GM13977 (cell line): ENCODE measurements at places on chromosomes 7 and 10.

DNA sequence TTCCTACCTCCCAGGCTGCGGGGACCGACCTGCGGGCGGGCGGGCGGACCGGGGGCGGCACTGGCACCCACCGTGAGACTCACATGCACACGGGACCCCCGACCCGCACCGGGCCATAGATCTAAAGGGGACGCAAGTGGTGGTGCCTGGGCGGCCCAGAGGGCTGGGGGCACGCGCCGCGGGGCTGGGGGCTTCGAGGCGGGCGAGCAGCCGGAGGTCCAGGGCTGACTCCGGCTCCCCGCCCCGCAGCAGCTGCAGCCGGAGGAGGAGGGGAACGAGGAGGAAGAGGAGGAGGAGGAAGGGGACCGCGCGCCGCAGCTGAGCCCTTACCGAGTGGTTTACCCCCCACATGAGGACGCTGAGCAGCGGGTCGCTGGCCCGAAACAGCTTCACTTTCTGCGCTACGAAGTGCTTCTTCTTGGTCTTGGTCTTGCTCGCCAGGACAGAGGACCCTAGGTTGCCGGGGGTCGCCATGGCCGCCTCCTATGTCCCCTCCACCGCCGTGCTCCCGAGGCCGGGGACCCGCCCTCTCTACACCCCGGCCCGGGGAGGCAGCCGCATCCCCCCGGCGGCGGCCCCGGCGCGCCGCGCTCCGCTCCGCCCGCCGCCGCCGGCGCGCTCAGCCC is 412 bp downstream of the PIP4K2A start:
- DNase-seq: no peak

DNA sequence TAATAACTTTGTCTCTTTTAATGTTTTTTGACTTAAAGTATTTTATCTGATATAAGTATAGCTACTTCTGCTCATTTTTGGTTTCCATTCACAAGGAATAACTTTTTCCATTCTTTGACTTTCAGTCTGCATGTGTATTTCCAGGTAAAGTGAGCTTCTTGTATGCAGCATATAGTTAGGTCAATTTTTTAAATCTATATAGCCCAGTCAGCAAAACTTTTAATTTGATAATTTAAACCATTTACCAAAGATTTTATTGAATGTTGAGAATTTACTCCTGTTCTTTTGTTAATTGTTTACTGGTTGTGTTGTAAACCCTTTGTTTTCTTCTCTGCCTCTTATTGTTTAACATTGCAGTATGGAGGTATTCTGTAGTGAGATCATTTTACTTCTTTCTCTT is 696.9 kb upstream of the LRRTM3 start:
- no peak for DNase-seq

DNA sequence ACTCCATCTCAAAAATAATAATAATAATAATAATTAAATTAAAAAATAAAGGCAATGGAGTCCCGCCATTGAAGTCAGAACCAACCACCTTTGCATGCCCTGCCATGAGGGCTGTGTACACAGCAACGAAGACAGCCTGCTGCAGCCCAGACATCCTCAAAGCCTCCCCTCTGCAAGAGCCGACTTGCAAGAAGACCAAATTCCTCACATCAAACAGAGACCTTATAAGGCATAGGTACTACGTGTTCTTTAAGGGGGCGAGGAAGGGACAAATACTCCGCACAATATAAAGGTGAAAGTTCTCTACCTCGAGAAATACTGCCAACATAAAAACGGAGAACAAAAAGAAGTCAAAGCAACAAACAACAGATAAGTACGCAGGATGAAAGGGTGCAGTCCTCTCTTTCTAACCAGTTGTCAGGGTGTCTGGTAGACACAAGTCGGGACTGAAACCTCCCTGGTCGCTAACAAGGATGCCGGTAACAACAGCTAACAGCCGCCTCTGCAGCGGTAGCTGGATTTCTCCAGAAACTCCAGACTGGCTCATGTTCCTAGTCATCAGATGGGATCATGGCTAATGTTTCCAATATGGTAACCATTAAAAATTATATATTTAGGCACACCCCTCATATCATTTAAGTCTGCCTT is 23.6 kb downstream of the FGFR2 start:
- DNase-seq: no peak

DNA sequence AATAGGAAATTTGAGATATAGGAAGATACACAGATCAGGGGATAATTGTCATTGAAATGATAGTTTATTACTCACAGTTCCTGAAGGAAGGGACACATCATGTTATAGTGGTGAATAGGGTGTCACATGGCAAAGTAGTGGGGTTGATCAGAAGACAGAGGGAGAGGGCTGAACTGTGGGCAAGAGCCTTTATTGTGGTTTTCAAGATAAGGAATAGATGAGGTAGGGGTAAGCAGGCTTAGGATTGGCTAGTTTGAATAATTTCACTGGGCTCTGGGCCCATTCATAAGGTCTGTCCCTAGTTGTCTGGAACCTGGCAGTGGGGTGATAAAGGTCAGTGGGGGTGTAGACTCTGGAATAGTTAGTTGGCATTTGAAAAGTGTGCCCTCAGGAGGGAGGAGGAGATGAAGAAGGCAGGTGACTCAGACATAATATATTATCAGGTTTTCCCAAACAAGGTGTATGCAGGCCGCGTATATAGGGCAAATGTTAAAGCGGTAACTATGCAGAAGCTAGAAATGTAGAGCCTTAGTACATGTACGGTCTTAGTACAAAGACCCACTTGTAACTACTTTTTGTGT is 18.5 kb downstream of the FGL2 start:
- DNase-seq: no peak

DNA sequence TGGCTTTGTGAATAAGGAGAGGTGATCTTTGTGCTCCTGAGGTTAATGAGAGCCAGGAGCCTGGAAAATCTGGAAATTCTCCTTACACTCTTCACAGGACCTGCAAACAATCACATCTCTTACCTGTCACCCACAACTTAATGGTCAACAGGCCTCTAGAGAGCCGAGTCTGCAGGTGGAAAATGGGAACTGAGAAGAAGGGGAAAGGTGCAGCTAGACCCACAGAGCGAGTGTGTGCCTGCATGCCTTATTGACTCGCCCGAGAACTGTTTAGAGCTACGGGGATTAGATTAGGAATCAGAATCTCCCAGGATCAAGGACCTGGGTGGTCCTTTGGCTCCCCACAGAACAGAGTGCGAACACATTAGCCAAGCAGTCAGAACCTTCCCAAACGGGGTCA is 329.6 kb downstream of the PTEN start:
- no peak for DNase-seq

DNA sequence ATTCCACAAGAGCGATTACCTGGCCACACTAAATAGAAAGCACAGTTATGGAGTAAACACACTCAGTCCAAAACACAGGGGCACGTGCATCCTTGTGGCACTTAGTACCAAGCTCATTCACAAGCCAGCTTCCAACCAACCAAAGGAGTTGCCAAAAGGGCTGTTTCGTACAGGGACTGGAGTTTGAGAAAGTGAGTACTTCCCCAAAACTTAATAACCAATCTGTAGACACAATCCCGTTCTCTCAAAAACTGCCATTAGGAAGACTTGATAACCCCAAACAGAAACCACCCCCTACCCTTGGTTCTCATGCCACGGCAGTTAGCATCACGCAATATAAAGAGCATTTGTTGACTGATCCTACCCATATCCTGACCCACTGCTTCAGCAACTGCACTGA is 166.2 kb upstream of the ASAH2 start:
- no peak for DNase-seq

- DNase-seq: no peak
Observed at GRCh38 chr10:72009425-72010081, 45.4 kb downstream of the CHST3 start.

DNA sequence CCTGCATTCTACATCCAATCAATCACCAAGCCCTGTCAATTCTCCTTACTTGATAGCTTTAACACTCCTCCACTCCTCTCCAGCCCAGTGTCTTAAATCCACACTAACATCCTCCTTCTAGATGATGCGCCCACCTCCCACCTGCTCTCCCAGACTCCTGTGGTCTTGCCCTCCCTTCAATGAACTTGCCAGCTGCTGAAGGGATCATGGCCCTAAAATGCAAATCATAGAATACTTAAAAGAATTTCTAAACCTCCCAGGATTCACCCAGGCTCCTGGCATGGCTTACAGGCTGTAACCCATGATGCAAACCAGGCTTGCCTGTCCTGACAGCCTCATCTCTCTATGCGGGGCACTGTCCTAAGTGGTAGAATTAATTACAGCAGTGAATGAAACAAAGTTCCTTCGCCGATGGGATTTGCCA is 43.6 kb downstream of the SYPL1 start:
- no peak for DNase-seq

- DNase-seq: no peak
Observed at GRCh38 chr10:89074120-89074519, 83.5 kb downstream of the FAS start.

DNA sequence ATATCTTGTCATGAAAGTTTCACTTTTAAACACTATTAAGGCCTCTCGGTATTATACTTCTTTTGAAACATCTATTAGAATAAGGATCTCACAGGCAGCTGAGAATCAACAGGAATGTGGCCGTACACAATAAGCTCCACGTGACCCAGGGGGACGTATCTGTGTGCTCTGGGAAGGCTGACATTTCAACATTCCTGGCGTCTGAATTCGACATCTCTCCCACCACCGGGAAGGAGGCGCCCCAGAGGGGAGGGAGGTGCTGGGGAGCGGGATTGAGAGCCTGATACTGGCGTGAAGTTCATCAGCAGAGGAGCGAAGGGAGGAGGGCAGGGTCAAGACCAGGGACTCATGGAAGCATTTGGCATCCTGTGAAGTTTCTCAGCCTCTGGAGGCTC is 401.3 kb downstream of the DNAJB6 start:
- DNase-seq: no peak

GRCh38 chr10:11886851-11887250 is 63.7 kb downstream of the PROSER2 start:
- DNase-seq: peak; percentile 65

GRCh38 chr10:20267734-20268133 is 451.5 kb downstream of the PLXDC2 start:
- no peak for DNase-seq

DNA sequence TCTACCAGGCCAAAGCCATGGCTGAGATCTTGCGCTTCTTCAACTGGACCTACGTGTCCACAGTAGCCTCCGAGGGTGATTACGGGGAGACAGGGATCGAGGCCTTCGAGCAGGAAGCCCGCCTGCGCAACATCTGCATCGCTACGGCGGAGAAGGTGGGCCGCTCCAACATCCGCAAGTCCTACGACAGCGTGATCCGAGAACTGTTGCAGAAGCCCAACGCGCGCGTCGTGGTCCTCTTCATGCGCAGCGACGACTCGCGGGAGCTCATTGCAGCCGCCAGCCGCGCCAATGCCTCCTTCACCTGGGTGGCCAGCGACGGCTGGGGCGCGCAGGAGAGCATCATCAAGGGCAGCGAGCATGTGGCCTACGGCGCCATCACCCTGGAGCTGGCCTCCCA is 142.7 kb downstream of the GRM3 start:
- no peak for DNase-seq

DNA sequence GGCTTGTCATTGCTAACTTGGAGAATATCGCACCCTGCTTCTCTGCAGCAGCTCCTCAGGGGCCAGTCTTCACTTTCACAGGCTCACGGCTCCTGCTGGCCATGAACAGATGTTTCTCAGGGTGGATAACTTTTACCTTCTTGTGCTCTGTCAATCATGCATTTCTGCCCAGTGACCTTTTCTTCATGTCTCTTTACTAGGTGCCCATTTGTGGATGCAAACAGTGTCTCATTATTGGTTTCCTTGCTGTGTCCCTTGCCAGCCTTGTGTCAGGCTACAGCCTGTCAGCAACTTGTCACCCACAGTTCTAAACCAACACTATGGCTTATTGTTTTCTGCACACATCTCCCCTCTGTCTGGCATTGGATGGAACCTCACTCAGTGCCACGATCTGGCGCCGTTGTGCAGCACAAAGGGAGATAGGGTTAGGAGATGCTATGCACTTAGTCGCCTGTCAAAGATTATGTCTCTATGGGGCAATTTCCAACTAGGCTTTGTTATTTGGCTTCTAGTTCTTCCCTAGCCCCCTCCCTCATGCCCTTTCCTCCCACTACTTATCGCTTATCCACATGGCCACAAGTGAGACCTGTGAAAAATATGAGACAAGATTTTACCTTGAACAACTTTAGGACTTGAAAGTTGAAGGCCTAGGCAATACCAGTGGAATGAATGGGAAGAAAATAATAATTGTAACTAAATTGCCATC is 45.7 kb upstream of the NXPH1 start:
- no peak for DNase-seq

DNA sequence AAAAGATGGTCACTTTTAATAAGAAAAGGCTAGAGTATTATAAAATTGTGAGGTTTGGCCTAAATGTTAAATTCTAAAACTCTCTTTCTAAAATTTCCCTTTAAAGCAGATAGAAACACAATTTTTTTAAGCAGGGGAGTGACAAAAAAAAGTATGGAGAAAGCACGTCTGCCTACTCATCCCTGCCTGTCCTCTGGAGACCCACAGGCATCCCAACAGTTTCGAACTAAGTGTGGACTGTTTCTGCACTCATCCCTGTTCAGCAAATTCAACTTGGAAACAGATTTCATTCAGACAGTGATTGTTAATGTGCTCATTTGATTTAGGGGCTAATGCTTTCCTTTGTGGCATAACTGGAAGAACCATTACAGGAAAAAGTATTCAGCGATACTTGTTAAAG is 192.6 kb upstream of the CXCL12 start:
- DNase-seq: no peak

- no peak for DNase-seq
Observed at GRCh38 chr7:75931680-75932079, 16.7 kb downstream of the POR start.

- DNase-seq: no peak
Observed at GRCh38 chr7:5647816-5648215, 133.6 kb downstream of the RNF216 start.

DNA sequence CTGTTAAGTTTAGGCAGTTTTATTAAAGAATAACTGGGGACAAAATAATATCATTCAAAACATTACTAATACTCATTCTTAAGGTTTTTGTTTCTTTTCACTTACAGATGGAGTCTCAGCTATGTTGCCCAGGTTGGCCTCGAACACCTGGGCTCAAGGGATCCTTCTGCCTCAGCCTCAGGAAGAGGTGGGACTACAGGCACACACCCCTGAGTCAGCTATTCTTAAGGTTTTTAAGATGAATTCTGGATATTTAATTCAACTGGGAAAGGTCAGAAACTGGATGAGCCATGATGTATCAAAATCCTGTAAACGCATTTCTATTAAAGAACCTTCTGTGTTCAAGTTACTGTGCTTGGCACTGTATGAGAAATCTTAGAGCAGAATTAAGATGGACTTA is 3.5 kb downstream of the OAT start:
- DNase-seq: no peak

- DNase-seq: peak; percentile 67
Observed at GRCh38 chr10:77637532-77638320, at the start of gene KCNMA1. TSS of gene KCNMA1 (minus strand) at chr10:77637808.

DNA sequence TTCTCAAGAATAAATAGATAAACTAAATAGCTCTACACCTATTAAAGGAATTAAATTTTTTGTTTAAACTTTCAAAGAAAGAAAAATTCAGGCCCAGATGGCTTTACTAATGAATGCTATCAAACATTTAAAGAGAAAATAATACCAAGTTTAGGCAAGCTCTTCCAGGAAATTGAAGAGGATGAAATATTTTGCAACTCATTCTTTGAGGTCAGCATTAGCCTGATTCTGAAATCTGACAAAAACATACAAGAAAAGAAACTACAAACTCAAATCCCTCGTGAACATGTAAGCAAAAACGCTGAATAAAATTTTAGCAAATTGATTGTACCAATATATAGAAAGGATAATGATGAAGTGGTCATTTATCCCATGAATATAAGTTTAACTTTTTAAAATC is 93.4 kb downstream of the RTKN2 start:
- DNase-seq: no peak

GRCh38 chr10:129741978-129742741 is 221.9 kb downstream of the EBF3 start:
- no peak for DNase-seq
